Prostate gland (tissue), 2 donors: ENCODE measurements at places on chromosomes 5 and 9.

DNA sequence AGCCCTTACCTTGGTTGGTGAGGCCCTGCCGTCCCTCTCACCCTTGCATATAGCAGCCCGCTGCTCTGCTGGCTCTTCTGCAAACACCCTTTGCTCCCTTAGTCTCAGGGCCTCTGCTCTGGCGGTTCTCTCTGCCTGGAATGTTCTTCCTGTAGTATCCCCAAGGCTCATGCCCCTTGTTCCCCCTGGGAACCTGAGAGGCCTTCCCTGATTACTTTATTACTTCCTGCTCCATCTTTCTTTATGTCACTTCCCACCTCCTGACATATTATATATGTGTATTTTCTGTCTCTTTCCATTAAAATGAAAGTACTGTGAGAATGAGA is 73.9 kb upstream of the SPRY4 start:
- DNase-seq = no peak

GRCh38 chr9:134515026-134515821 is 126.4 kb upstream of the COL5A1 start:
- DNase-seq = peak; percentile 26

GRCh38 chr5:11023945-11024344 is 262.9 kb upstream of the DAP start:
- DNase-seq = no peak

- DNase-seq = no peak
Observed at GRCh38 chr9:34599546-34599945, 10.0 kb upstream of the CNTFR start.

DNA sequence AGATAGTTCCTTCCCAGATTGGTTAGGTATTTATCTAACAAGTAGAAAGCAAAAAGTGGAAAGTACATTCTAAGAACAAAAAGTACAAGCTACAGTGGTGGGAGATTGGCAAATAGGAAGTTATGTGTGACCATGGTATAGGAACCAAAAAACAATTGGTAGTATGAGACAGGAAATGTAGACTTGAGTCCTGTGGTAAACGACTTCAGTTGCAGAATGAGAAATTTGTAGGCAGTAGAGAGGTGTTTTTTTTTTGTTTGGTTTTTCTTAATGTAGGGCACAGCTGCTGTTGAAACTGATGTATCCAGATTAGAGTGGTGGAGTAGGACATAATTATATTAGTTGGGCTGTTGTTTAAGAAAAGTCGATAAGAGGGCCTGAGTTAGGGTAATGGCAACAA is 72.0 kb downstream of the CCNH start:
- no peak for DNase-seq

DNA sequence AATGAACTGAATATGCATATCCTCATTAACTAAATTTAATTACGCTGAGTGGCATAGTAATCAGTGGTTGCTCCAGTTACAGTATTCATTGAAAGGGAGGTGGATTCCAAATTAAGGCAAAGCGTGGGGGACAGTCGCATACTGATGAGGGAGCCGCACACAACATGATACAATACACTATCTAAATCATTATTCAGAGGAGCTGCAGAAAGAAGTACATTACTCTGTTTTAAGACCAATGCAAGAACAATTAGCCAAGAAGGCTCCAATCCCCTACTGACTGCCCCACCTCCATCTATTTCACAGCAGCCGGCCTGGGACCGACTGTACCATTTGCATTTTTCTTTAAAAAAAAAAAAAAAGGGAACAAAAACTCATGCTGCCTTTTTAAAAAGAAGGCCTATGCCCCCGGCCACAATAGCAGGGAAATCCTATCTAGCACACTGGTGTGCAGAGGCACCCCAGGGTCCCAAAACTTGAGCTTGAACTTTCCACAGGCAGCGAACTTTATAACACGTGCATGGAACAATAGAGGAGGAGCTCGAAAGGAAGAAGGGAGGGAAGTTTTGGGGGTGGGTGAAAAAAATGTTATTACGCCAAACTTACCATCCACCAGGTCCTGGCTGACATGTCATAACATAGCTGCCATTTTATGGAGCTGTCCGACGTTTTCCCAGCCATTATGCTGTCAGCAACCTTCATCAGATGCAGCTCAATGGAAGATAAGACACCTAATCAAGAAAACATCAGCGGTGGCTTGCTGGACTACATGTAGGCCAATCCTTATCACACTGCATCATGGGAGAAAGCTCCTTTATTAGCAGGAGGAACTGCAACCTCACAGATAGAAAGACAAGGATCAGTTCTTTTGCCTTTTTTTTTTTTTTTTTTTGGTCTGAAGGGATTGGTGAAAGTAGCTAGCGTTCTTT is 161.6 kb downstream of the ZDHHC21 start:
- no peak for DNase-seq

DNA sequence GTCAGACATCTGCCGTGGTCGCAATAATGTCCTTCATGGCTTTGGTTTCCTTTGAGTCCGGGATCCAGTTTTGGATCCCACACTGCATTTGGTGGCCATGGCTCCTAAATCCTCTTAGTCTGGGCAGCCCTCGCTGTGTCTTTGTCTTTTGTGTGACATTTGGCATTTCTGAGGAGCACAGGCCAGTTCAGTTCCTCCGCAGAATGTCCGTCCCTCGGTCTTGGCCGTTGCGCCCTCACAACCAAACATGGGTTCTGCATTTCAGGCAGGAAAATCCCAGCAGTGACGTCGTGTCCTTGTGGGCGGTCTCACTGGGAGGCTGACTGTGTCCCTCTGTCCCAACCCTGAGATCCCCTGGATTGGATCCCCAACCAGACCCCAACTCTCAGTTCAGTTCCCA is 172.9 kb upstream of the PPP1R26 start:
- DNase-seq = no peak
